ENCODE measurements at places on chromosomes 3 and 15. TPM values are rescaled to one million over a fixed set of nuclear protein-coding genes. Genes with fewer than 3 reads are reported as not detected.
A peak's percentile ranks its signal among the peaks of the same experiment; 100 is the strongest.

DNA sequence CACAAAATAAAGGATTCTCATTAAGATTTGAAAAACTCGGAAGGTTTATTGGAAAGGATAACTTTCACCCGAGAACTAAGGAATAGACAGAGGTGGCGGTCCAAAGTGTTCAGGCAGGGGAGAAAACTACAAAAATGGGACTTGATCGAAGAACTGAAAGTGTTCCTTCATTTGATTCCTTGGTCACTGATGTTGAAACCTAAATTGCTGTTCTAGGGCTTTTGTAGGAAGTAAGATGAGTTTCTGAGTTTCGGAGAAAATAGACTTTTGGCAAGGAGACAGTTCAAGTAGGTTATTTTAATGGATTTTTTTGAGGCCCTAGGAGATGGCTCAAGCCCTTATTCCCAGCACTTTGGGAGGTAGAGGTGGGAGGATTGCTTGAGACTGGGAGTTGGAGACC lies 1.4 kb downstream of the TRIP4 start:
- DNase-seq, result no peak
- no peak overlapping the region for H3K27ac ChIP-seq
- peaks cover 12% of the 10 kb centered on the region for H3K4me1 ChIP-seq
- no peaks in the 10 kb centered on the region for H3K27me3 ChIP-seq
- H3K36me3 ChIP-seq, result peaks cover 6% of the 10 kb centered on the region

- H3K4me1 ChIP-seq, result no peaks in the 10 kb centered on the region
- no peaks in the 10 kb centered on the region for H3K27me3 ChIP-seq
- no peak overlapping the region for H3K27ac ChIP-seq
- H3K36me3 ChIP-seq, result peaks cover 2% of the 10 kb centered on the region
These were observed 51.8 kb downstream of the LARS2 start for GRCh38 chr3:45440131-45440530.

GRCh38 chr15:99226802-99227201 lies 22.6 kb downstream of the TTC23 start:
- no peaks in the 10 kb centered on the region for H3K36me3 ChIP-seq
- H3K27me3 ChIP-seq, result no peaks in the 10 kb centered on the region
- no peaks in the 10 kb centered on the region for H3K4me1 ChIP-seq
- H3K4me3 ChIP-seq, result no peak overlapping the region

- no peak overlapping the region for H3K27ac ChIP-seq
- no peaks in the 10 kb centered on the region for H3K36me3 ChIP-seq
- no peak for DNase-seq
- H3K4me3 ChIP-seq, result no peak overlapping the region
These were observed 36.7 kb downstream of the VGLL3 start for GRCh38 chr3:86954226-86954625.

Gene PPARG
- total RNA-seq, result not detected

DNA sequence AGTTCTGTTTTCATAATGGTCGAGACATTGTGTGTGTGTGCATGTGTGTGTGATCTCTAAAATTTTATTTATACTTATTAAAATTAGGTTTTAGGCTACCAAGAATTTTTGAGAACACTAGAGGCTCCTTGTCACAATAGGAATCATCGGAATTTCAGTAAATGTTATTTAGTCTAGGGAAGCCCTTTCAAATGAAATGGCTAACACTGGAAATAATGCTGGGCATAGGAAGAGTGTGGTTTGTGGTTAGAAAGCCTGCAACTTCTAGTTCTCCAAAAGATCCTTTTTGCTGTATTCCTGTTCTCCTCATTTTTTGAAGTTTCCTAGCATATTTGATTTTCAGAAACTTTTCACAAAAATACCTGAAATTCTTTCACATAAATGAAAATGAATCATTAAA lies 92.5 kb upstream of the MBNL1 start:
- no peaks in the 10 kb centered on the region for H3K27me3 ChIP-seq
- no peak overlapping the region for H3K27ac ChIP-seq
- no peak overlapping the region for H3K4me3 ChIP-seq
- no peak for DNase-seq

DNA sequence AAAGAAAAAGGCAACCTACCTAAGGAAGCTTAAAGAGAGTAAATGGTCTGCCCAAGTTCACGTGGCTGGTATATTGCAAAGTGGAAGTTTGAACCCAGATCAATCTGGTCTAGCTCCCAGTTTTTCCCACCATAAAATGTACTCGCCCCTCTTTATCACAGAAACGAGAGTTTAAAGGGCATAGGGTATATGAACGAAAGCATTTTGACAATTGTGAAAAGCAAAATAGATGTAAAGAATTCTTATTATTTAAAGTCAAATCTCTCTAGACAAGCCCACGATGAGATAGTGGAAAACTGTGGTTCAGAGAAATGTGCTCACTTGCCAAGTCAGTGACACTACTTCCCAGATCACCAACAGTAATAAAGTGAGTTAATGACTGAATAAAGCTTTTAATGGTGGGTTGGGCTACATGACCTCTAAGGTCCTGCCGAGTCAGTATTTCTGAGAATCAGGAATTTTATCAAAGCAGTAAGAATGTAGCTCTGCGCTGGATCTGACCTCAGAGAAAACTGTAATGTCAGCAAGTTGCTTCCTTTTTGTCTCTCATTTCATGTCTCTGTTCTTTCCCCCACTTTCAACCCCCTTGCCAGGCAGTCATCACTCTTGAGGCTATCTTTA lies 23.3 kb upstream of the NEO1 start:
- H3K4me1 ChIP-seq, result no peaks in the 10 kb centered on the region
- no peak for DNase-seq
- no peak overlapping the region for H3K27ac ChIP-seq
- peaks cover 20% of the 10 kb centered on the region for H3K27me3 ChIP-seq
- H3K4me3 ChIP-seq, result no peak overlapping the region

Gene C3orf22
- total RNA-seq, result not detected

DNA sequence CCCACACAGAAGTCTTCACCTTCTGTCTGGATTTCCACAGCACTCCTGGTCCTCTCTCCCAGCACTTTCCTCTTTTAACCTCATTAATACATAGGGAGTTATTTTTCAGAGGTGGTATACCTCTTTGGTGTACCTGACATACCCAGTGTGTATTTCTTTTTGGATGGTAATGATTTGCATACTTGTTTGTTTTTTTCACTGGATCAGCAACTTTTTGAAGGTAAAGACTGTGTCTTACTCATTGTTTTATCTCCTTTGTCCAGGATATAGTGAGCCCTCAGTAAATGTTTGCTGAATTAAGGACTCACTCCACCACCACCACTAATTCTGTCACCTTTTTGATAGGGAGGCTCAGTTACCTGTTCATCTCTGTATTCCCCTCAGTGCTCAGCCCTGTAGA lies 52.1 kb downstream of the SACM1L start:
- peaks cover 87% of the 10 kb centered on the region for H3K36me3 ChIP-seq
- no peak overlapping the region for H3K4me3 ChIP-seq
- H3K27ac ChIP-seq, result no peak overlapping the region
- H3K4me1 ChIP-seq, result peaks cover 2% of the 10 kb centered on the region

DNA sequence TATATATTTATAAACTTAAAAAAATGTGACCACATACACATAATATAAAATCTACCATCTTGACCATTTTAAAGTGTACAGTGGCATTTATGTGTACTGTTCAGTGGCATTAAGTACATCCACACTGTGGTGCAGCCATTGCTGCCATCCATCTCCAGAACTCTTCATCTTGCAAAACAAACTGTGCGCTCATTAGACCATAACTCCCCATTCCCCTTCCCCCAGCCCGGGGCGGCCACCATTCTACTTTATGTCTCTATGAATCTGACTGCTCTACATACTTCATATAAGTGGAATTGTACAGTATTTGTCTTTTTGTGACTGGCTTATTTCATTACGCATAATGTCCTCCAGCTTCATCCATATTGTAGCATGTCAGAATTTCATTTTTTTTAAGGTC lies 47.8 kb downstream of the CTXND1 start:
- H3K4me1 ChIP-seq, result peaks cover 6% of the 10 kb centered on the region
- no peak overlapping the region for H3K4me3 ChIP-seq
- peaks cover 42% of the 10 kb centered on the region for H3K27me3 ChIP-seq
- DNase-seq, result no peak

DNA sequence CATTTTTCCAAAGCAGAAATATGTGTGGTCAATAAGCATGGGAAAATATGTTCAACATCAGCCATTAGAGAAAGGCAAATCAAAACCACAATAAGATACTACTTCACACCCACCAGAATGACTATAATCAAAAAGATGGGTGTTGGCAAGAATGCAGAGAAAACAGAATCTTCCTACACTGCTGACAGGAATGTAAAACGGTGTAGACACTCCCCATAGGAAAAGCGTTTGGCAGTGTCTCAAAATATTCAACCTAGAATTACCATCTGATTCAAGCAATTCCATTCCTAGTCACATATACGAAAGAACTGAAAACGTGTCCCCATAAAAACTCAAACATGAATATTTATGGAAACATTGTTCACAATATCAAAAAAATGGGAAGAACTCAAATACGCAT lies 123.3 kb downstream of the ADAMTS17 start:
- no peaks in the 10 kb centered on the region for H3K36me3 ChIP-seq
- H3K4me3 ChIP-seq, result no peak overlapping the region
- H3K4me1 ChIP-seq, result no peaks in the 10 kb centered on the region

Gene MAGI1
- 45.7 TPM for total RNA-seq

Gene GOLGA8R
- total RNA-seq, result 0.04 TPM

- no peak overlapping the region for H3K4me3 ChIP-seq
- H3K4me1 ChIP-seq, result no peaks in the 10 kb centered on the region
- H3K27me3 ChIP-seq, result no peaks in the 10 kb centered on the region
- no peaks in the 10 kb centered on the region for H3K36me3 ChIP-seq
These were observed 182.2 kb downstream of the GABRB3 start for GRCh38 chr15:26590676-26591075.

DNA sequence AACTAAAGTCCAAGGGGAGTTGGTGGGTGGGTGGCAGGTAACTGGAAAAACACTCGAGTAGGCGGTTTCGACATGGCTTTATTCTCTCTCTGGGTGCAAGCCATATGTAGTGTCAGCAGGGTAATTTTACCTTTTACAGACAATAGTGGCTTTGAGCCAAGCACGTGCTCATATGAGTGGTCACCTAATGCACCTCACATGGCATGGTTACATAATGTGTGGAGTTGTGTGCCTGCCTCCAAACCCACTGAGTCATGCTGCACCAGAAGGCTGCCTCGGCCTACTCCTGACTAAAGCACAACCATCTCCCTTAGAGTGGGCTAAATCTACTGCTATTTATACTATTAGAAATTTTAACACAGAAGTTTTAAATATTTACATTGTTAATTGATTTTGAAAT lies 16.5 kb downstream of the CCRL2 start:
- no peak for DNase-seq
- no peaks in the 10 kb centered on the region for H3K27me3 ChIP-seq
- H3K4me3 ChIP-seq, result no peak overlapping the region
- H3K36me3 ChIP-seq, result no peaks in the 10 kb centered on the region
- H3K27ac ChIP-seq, result no peak overlapping the region

Gene GOLGA6L10
- 2.2 TPM for total RNA-seq

Gene SLC24A5
- total RNA-seq, result not detected

Gene PAQR5
- total RNA-seq, result not detected

DNA sequence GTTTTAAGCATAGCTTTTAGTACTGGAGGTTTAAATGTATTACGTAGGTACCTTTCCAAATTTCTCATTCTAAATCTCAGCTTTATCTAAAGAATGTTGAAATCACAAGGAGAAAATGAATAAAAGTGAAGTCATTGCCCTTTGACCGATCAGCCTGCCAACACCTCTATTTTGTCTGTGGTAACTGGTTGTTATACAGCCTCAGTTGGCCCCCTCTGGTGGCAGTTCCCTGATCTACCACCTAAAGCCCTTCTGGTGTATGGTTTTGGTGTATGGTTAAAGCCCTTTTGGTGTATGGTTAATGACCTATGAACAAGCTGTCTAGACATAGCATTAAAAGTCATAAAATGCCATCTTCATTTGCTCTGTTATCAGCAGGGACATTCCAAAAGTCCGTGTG lies 378.2 kb upstream of the AZI2 start:
- no peaks in the 10 kb centered on the region for H3K36me3 ChIP-seq
- no peaks in the 10 kb centered on the region for H3K4me1 ChIP-seq
- peak; percentile 13 for DNase-seq

- H3K27me3 ChIP-seq, result no peaks in the 10 kb centered on the region
- no peak overlapping the region for H3K27ac ChIP-seq
- no peak overlapping the region for H3K4me3 ChIP-seq
- no peak for DNase-seq
- no peaks in the 10 kb centered on the region for H3K4me1 ChIP-seq
These were observed 313.2 kb downstream of the AGBL1 start for GRCh38 chr15:86392874-86393273.

DNA sequence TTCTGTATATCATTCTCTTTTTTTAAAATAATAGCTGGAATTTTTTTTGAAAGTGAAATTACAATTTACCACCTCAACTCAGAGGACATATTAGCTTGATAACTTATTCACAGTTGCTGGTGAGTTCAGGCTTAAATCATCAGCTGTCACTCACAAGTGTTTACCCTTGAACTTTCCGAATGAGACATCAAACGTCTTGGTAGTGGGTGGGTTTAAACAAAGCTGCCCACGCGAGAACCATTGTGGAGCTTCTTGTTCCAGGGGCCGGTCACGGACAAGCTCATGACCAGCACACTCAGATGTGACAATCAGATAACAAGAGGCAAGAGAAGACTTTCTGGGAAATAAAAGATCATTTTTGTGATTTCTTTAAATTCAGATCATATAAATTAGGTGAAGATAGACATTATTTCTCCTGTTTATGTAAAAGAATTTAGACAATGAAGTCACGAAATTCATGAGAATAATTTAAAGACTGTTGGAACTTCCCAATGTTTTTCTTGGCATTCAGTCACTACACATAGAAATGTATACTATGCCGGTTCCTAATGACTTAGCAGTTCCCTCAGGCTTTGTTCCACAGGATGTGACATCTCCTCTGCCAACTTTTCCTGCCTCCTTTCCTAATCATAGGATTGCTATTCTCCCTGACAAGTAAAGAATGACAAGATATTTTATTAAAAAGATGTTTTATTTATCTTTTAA lies 29.3 kb downstream of the BTD start:
- no peaks in the 10 kb centered on the region for H3K27me3 ChIP-seq
- no peak for DNase-seq
- no peak overlapping the region for H3K4me3 ChIP-seq
- H3K36me3 ChIP-seq, result no peaks in the 10 kb centered on the region
- H3K27ac ChIP-seq, result no peak overlapping the region

Gene C3orf85
- not detected for total RNA-seq

DNA sequence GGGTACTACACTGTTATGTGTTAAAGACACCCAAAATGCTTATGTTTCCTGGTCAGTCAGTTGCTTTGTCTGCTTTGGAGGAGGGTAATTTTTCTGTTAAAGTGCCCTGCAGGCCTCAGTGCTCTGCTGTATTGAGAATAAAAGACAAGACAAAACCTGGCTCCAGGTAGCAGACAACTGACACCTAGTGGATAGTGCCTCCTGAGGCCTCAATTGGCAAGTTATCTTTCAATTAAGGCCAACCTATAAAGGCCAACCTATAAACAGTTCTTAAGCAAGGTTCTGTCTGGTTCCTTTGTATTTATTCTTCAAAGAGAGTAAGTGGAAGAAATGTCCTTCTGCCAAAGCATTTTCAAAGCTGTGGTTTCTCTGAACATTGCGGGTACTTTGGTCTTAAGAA lies 773.8 kb downstream of the MECOM start:
- no peaks in the 10 kb centered on the region for H3K27me3 ChIP-seq
- no peak overlapping the region for H3K27ac ChIP-seq
- H3K4me1 ChIP-seq, result no peaks in the 10 kb centered on the region
- H3K36me3 ChIP-seq, result no peaks in the 10 kb centered on the region
- DNase-seq, result no peak

Gene RARB
- total RNA-seq, result 0.16 TPM

GRCh38 chr3:47405820-47406761 lies 25.3 kb downstream of the PTPN23 start:
- peak; percentile 88 for DNase-seq
- H3K27ac ChIP-seq, result peak overlapping the region; percentile 48
- no peak overlapping the region for H3K4me3 ChIP-seq
- H3K27me3 ChIP-seq, result no peaks in the 10 kb centered on the region

Gene CP
- 0.75 TPM for total RNA-seq

Gene AGBL1
- total RNA-seq, result not detected
